ENCODE measurements at places on chromosomes 6 and 20. TPM values are rescaled to one million over a fixed set of nuclear protein-coding genes. Genes with fewer than 3 reads are reported as not detected.

RAD21L1 gene
- total RNA-seq, result under 0.01 TPM

SLC22A3 gene
- 0.09 TPM for total RNA-seq

LY6G6D gene
- not detected for total RNA-seq

TBXT gene
- total RNA-seq, result not detected

CST7 gene
- not detected for total RNA-seq

LRRN4 gene
- not detected for total RNA-seq

ZNF311 gene
- 0.63 TPM for total RNA-seq

SIRPA gene
- total RNA-seq, result 14.4 TPM

WFDC5 gene
- not detected for total RNA-seq

RRAGD gene
- total RNA-seq, result 0.09 TPM

SMLR1 gene
- total RNA-seq, result not detected

PROKR2 gene
- total RNA-seq, result not detected

CFB gene
- 4.7 TPM for total RNA-seq

RAET1E gene
- total RNA-seq, result 0.09 TPM

MUCL3 gene
- not detected for total RNA-seq

SCRT2 gene
- not detected for total RNA-seq

VSX1 gene
- total RNA-seq, result not detected

SLC12A5 gene
- 0.63 TPM for total RNA-seq

HLA-F gene
- 5.4 TPM for total RNA-seq

SAPCD1 gene
- 1.3 TPM for total RNA-seq

DCBLD1 gene
- 37.7 TPM for total RNA-seq

IMPG1 gene
- not detected for total RNA-seq

IL17A gene
- not detected for total RNA-seq

PI16 gene
- total RNA-seq, result 3.5 TPM

C20orf202 gene
- total RNA-seq, result not detected

RIPPLY2 gene
- not detected for total RNA-seq

PSORS1C2 gene
- not detected for total RNA-seq

MAP7 gene
- 0.36 TPM for total RNA-seq

FAM83C gene
- total RNA-seq, result not detected

TRDN gene
- total RNA-seq, result not detected

PPP1R3D gene
- total RNA-seq, result 6.2 TPM

DEFB118 gene
- total RNA-seq, result not detected

EYS gene
- under 0.01 TPM for total RNA-seq

GNAS-AS1 gene
- total RNA-seq, result 0.85 TPM

PDE10A gene
- 12.5 TPM for total RNA-seq

GJA1 gene
- 435 TPM for total RNA-seq

BPIFB1 gene
- not detected for total RNA-seq

KHDC3L gene
- total RNA-seq, result not detected

SERPINB1 gene
- total RNA-seq, result 18.0 TPM

PRPH2 gene
- 0.19 TPM for total RNA-seq

RIN2 gene
- 100 TPM for total RNA-seq

ADGRG6 gene
- total RNA-seq, result 5.3 TPM

FKBP1C gene
- total RNA-seq, result 1.6 TPM

PTK6 gene
- total RNA-seq, result under 0.01 TPM

ANKRD66 gene
- total RNA-seq, result not detected

GPLD1 gene
- 0.18 TPM for total RNA-seq

NNAT gene
- total RNA-seq, result not detected

DTNBP1 gene
- total RNA-seq, result 11.0 TPM
